Stimulated activated naive CD4-positive, alpha-beta T cell treated with Interleukin-2 at 50 U/mL for 16 hours (primary cell): ENCODE measurements at places on chromosomes 1 and 21.
A peak's percentile ranks its signal among the peaks of the same experiment; 100 is the strongest.

GRCh38 chr1:25616987-25617624 lies 515 bp downstream of the MAN1C1 start:
- peak; percentile 25 for DNase-seq

GRCh38 chr1:248818505-248819374 lies 7.0 kb downstream of the SH3BP5L start:
- DNase-seq, result no peak

- no peak for DNase-seq
Measured at GRCh38 chr21:45030682-45031570, 43.5 kb upstream of the ADARB1 start.

DNA sequence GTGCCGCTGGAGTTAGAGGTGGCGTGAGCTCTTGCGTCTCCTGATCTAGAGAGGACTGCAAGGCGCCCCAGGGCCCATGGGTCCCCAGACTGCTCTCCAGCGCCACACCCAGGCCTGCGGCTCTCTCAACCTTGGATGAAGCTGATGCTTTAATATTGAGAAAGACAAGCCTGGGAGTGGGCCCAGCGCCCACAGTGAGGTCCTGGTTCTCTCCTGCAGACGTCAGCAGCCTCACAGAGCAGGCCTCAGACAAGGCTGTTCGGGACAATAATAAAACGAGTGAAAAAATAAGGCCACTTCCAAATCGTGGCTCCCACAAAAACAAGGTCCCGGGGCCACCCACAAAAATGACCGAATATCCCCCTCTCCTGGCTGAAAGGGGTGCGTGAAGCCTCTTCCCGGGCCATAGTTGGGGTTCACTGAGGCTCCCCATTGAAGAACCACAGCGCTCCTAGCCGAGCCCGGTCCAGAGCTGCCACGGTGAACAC lies 6.0 kb upstream of the DNMT3L start:
- peak; percentile 2 for DNase-seq

DNA sequence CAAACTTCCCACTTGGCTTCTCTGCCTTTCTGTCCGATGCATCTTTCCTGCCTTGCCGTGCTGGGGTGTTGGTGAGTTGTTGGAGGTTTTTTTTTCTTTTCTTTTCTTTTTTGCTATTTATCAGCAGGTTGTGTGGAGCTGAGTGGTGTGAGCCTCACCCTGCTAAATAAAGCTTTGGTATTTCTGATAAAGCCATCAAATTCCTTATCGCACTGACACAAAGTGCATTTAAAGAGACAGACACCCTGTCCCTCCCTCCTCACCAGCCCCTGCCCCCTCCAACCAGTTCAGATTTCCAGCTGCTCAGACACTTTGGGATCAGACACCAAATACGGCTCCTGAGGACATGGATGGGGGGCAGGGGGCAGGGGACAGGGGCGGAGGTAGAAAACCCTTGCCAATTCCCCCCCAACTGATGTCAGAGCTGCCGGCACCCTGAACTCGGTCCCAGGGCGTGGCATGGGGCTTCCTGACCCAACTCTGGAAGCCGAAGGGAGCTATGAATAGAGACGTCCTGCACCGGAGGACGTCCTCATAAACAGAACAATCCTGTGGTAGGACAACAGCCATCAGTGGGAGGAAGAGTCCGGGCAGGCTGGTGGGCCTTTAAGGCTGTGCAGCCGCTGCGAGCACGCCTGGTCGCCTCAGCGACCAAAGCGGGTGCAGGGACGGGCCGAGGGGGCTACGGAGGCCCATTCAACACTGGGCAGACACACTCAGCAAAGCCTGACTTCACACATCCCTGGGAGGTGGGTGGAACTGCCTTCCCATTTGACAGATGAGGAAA lies 79.0 kb downstream of the CASZ1 start:
- no peak for DNase-seq

- DNase-seq, result no peak
Measured at GRCh38 chr21:44378646-44379514, 25.5 kb downstream of the TRPM2 start.

DNA sequence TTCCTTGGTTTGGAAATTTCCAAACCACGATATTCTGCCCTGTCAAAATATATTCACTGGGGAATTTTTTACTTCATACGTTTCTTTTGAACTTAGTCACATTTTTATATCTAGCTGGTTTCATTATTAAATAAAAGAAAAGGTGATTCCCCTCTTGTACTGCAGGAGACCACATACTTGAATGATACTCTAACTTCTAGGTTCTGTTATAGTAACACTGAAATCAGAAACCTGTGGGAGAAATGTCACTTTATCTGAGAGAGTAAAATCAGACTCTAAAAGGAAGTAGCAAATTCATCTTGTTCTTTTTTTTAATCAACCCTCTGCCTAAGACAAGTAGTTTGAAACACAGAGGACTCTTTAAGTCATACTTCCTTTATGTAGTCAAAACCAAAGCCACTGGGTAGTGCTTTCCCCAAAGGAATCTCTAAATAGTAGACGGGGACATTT lies 34.4 kb downstream of the MRPL39 start:
- DNase-seq, result no peak

DNA sequence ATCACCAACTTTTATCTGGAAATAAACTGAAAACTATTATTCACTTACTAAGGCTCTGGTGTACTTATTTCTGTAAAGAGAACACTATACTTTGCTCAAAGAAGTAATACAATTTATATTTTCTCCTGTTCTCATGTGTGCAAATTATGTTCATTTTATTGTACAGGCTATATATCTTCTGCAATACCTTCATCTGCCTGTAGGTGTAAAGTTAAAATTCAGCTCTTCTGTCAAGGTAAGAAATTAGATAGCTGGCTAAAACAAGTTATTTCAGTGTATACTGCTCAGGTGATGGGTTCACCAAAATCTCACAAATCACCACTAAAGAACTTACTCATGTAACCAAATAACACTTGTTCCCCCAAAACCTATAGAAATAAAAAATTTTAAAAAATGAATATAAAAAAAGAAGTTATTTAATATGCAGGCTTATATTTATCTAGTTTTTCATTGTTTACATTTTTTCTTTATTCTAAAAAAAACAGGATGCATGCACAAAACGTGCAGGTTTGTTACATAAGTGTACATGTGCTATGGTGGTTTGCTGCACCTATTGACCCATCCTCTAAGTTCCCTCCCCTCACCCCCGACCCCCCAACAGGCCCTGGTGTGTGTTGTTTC lies 81.5 kb downstream of the PTGER3 start:
- DNase-seq, result no peak

- no peak for DNase-seq
Measured at GRCh38 chr21:46606427-46606813, 1.5 kb upstream of the S100B start.

- DNase-seq, result no peak
Measured at GRCh38 chr1:32702599-32703478, at the start of gene SYNC. Gene SYNC (minus strand): TSS chr1:32702770. CDS start chr1:32702660, 110 bp downstream.

GRCh38 chr1:185157599-185158412 lies 839 bp downstream of the SWT1 start:
- DNase-seq, result no peak

GRCh38 chr1:41515131-41515678 lies 30.7 kb upstream of the EDN2 start:
- DNase-seq, result no peak

DNA sequence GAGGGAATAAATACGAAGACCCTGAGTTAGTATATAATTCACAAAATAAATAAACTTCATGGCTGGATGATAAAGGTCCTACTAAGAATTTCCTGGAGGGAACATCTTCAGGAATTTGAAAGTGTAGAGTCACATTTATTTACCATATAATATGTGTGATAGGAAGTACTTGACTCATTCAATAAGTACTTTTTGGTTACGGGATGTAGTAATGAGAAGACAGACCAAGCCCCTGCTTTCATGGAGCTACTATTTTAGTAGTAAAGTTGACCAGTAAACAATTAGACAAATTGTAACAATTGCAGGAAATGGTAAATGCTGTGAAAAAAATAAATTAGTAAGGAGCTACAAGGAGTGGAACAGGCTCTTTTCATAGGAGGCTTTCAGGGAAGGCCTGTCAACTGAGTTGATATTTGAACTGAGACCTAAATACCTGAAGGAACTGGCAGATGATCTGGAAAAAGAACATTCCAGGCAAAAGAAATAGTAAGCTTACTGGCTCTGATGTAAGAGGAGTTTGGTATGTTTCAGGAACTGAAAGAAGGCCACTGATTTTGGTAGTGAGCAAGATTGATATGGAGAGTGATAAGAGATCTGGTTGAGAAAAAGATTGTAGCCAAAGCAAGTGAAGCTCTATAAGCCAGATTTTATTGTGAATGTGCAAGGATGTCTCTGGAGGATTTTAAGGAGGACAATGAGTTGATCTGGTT lies 36.2 kb downstream of the CAMSAP2 start:
- DNase-seq, result no peak
